ENCODE measurements at places on chromosomes 7 and 10.
A peak's percentile ranks its signal among the peaks of the same experiment; 100 is the strongest.

DNA sequence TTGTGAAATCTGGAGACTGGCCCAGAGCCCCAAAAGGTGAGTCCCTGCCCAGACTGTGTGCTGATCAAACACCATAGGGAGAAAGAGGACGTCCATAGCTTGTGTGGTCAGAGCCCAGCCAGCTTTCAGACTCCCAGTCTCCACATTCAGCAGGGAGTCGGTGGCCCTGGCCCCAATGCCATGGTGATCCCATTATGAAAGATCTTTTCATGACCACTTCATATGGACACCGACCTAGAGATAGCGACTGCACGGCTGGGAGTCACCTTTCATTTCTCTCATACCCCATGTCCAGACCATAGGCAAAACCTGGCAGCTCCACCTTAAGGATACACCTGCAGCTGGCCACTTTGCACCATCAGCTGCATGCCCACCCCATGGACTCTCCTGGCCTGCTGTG is 126.4 kb downstream of the ARHGAP22 start:
- DNase-seq: no peak

DNA sequence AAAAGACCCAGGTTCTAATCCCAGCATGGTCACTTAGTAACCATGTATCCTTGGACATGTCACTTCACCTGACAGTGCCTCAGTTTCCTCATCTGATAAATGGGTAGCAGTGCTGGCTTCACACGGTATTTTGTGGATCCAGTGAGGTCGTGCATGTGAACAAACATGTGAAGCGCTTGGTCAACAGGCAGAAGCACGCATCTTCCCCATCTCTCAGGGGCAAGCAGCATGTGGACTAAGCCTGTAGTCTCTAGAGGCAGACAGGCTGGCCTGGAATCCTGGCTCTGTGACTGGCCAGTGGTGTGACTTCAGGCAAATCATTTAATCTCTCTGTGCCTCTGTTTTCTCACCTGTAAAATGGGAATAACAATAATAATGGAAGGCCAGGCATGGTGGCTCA is 115.8 kb downstream of the C10orf105 start:
- no peak for DNase-seq

DNA sequence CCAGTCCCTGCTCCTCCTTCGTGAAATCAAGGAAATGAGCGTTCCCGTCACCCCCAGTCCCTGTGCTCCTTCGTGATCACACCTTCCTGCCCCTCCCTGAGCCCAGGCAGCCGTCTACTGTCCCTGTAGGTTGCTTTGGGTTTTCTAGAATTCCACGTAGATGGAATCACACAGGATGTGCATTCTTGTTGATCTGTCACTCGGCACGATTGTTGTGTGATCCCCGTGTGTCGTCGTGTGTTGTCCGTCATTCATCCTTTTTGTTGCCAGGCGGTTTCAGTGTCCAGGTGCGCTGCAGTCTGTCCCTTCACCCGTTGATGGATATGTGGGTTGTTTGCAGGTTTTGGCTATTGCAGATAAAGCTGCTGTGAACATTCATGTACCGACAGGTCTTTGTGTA is 9.4 kb downstream of the MTG1 start:
- DNase-seq: no peak

GRCh38 chr10:29322918-29323317 is 34.0 kb downstream of the LYZL1 start:
- DNase-seq: no peak

- no peak for DNase-seq
These were observed 72.4 kb upstream of the ADCY1 start for GRCh38 chr7:45501791-45502190.

GRCh38 chr10:31158011-31158658 is 126.5 kb upstream of the ZNF438 start:
- DNase-seq: no peak

DNA sequence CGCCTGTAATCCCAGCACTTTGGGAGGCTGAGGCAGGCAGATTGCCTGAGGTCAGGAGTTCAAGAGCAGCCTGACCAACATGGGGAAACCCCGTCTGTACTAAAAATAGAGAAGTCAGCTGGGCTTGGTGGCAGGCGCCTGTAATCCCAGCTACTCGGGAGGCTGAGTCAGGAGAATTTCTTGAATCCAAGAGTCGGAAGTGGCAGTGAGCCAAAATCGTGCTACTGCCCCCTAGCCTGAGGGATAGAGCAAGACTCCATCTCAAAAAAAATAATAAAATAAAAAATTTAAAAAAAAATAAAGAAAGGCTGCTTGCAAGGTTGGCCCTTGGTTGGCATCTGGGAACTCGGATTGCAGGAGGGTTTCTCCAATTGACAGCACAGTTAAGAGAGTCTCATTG is 221.6 kb downstream of the DGKI start:
- DNase-seq: no peak

DNA sequence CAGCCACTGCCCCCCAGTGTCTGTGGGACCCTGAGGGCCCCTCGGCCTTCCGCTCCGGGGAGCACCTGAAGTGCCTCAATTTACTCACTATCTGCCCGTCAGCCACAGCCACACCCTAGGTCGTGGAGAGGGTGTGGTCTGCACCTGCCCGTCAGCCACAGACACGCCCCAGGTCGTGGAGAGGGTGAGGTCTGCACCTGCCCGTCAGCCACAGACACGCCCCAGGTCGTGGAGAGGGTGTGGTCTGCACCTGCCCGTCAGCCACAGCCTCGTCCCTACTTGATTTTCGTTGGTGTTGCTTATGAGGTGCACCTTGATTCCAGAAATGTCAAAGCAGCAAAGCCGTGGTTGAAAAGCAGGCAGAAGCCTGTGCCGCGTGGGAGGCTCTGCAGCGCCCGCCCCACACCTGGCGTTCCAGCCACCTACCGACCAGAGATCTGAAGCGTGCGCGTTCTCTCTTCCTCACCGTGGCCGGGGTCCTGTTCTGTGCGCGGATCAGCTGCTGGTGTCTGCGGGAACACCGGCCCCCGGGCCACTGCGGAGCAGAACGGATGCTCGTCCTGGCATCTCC is 101.6 kb downstream of the DYNC2I1 start:
- peak; percentile 52 for DNase-seq

GRCh38 chr10:59060852-59061251 is 115.6 kb upstream of the PHYHIPL start:
- DNase-seq: no peak

Data from stimulated activated CD4-positive, alpha-beta T cell treated with anti-CD3 and anti-CD28 coated beads, Interleukin-2, amount 100 ng/mL, for 24 hours (primary cell).